ENCODE measurements at places on chromosomes 4 and X.

DNA sequence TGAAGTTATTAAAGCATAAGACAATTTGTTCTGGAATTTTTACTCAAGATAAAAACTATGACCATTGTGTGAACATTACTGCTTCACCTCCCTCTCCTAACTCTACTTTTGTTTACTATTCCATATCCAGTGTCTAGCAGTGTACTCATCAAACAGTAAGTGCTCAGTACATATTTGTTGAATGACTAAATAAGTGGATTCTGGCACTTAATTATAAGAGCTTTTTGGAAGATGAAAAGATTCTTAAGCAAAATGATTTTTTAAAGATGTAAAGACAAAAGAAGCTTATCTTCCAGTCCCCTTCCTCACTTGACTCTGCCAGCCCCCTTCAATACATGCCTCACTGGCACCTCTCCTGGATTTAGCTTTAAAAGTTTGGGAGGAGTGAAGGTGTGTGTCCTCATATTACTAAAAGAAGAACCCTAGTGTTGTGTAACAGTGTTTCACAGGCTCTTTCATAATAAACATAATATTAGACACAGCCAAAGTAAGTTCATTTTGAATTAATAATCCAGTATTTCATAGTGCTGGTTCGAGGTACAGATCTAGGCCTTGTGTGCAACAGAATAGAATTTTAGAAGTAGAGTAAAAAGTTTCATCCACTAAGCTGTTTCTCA lies 53.0 kb downstream of the GAB1 start:
- no peak for DNase-seq

GRCh38 chr4:19239565-19239964 lies 1012.1 kb upstream of the SLIT2 start:
- DNase-seq: no peak

- no peak for DNase-seq
Observed at GRCh38 chr4:94491322-94491721, 39.6 kb downstream of the PDLIM5 start.

DNA sequence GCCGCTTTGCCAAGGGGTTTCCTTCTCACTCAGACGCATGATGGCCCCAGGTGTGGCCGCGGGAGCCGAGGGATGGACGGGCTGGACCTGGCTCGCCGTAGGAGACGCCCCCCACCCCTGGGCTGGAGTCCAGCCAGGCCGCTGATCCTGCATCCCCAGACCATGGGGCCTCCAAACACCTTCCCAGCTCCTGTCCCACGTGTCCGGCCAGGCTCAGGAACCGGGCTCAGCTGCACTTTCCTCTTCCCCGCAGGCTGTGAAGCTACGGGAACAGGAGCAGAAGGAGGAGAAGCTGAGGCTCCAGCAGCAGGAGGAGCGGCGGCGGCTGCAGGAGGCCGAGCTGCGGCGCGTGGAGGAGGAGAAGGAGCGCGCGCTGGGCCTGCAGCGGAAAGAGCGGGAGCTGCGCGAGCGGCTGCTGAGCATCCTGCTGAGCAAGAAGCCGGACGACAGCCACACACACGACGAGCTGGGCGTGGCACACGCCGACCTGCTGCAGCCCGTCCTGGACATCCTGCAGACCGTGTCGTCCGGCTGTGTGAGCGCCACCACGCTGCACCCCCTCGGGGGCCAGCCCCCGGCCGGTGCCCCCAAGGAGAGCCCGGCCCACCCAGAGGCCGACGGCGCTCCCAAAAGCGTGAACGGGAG lies 9.1 kb downstream of the AKAP17A start:
- DNase-seq: no peak

- DNase-seq: no peak
Observed at GRCh38 chr4:109764376-109764775, 34.5 kb upstream of the PLA2G12A start.

- DNase-seq: no peak
Observed at GRCh38 chrX:71927040-71927439, 16.4 kb downstream of the NHSL2 start.

DNA sequence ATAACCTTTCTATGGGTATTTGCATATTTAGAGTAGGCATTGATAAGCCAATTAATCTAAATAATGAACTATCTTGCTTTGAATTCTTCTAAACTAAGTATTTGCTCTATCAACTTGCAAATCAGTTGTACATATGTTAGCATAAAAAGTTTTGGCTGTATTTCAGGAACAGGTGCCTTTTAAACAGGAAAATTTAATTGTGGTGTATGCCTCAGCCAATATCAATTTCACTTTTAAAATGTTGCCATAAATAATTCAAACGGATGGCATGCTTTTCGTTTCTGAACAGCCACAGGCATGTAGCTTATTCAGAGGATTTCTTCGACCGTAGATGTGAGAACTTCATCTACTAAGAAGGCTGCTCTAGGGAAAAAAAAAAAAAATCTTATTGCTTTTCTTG lies 99.9 kb downstream of the DCLK2 start:
- no peak for DNase-seq

GRCh38 chr4:76007089-76007862 lies at the start of gene CXCL9:
TSS of gene CXCL9 (minus strand) at chr4:76007509. CDS start at chr4:76007449, 60 bp downstream.
- DNase-seq: no peak

- DNase-seq: no peak
Observed at GRCh38 chrX:136185401-136186022, 38.2 kb downstream of the FHL1 start.

- DNase-seq: no peak
Observed at GRCh38 chr4:87717276-87718031, 67.4 kb downstream of the DMP1 start.

DNA sequence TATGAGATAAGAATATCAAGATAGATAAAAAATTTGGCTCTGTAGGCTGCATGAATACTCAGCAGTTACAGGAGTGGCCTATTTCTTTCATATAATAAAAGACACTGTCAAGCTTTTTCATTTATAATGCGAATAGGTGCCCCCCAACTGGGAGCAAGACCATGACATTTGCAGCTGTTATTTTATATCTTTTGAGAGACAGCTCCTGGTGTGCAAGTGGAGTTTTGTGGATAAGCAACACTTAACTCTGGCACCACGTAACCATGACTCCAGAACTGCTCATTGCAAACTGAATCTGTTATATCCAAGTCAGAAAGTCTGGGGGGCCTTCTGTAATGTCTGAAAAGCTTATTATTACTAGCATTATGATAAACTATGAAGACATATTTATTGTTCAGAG lies 1372.4 kb downstream of the C4orf33 start:
- no peak for DNase-seq

GRCh38 chr4:19707876-19708275 lies 543.8 kb upstream of the SLIT2 start:
- no peak for DNase-seq

DNA sequence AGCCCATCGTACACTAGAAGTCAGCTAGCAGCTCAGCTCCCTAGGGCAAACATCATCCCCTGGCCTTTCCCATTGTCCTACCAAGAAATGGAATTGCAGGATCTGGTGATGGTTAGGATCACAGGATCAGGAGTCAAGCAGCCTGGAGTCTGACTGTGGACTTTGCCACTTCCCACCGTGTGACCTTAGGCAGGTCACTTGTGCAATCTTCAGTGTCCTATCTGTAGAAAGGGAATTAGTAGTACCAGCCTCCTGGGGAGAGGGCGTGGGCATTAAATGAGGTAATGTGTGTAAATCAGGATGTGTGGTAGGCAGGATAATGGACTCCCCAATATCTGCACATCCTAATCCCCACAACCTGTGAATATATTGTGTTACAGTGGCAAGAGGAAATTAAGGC lies 38.6 kb upstream of the APLN start:
- DNase-seq: no peak

- DNase-seq: no peak
Observed at GRCh38 chrX:10042055-10042454, 74.9 kb downstream of the CLDN34 start.

- no peak for DNase-seq
Observed at GRCh38 chr4:52195869-52196268, 144.8 kb downstream of the SPATA18 start.

DNA sequence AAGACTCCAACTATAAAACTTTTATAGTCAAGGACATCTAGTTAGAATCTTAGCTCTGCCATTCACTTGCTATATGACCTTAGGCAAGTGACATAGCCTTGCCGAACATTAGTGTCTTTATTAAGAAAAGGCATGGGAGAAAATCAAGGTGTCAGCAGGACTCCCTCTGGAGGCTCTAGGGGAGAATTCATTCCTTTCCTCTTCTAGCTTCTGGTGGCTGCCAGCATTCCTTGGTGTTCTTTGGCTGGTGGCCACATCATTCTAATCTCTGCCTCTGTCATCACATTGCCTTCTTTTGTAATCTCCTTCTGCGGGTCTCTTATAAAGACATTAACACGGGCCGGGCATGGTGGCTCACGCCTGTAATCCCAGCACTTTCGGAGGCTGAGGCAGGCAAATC lies 99.8 kb downstream of the PPP1R2C start:
- no peak for DNase-seq

DNA sequence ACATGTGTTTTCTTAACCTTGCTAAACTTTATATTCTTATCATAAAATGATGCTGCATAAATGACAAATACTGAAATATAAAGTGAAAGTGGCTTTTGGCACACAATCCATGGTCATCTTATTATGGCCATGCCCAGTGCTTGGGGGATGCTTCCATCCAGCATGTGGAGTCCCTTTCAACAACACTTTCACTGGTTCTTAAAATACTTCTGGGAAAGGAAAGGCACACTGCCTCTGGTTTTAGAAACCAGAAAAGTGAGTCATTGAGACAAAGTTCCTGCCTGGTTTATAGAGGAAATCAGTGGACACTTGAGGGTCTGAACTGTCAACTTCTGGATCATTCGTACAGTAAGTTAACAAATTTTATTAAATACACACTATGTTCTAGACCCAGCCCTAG lies 248.0 kb upstream of the ADAMTS3 start:
- DNase-seq: no peak

GRCh38 chr4:110840221-110840654 lies 217.4 kb upstream of the PITX2 start:
- DNase-seq: no peak

DNA sequence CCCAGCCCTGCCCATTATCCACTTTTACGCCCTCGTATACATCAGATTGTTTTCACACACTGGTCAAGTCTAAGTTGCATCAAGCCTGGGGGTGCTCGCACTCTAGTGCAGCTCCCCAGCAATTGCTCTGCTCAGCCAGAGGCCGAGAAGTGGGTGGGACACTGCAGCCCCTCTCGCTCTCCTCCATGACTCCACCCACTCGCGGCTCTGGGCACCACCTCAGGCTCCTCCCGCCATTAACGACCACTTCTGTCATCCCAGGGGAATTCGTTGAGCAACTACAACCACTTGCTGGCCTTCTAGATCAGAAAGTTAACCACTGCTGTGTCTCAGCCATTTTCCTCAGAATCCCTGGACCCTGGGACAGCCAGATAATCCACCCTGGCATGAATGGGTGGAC lies 53.6 kb downstream of the ETNPPL start:
- no peak for DNase-seq

- DNase-seq: no peak
Observed at GRCh38 chr4:139208404-139208945, 31.5 kb upstream of the ELF2 start.

- DNase-seq: no peak
Observed at GRCh38 chrX:30680618-30681017, 27.4 kb downstream of the GK start.

DNA sequence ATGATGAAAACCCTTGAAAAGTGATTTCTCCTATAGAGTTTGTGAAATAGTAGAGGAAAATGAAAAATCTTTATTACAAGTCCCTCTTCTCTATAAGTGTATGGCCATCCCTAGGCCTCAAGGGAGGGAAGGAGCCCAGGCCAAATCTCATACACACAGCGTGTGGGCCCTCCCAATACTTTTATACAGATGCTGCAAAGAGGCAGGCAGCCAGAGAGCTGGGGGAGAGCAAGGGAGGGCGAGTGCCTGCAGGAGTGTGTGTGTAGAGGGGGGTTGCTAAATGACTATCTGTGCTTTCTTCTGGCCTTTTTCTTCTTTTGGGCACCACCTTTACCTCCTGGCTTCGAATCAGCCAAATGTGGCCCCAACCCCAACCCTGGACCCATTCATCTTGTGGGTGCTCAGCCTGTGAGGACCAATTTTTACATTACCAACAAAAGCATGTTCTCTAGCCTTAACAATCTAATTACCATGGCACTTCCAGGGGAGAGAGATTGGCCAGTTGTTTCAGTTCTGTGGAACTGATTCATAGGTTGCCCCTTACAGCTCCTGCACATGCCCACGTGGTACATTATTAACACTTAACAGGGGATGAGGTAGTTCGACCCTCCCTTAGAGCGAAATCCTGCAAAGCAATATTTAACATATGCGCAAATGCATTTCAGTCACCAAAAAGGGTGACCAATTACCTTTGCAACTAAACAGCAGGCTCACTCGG lies 2.0 kb downstream of the GPC3 start:
- no peak for DNase-seq

DNA sequence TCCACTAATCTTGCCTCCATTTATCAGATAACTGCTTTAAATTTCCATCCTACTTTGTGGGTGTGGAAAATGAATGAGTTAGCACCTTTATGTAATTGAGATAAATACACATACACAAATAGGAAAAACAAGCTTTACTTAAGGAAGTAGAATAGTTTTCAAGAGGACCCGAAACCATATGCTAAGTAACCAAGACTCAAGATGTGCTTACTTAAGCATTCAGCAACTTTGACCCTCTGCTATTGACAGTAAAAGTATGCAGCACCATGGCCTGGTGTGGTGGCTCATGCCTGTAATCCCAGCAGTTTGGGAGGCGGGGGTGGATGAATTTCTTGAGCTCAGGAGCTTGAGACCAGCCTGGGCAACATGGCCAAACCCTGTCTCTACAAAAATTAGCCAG lies 29.9 kb downstream of the RNF175 start:
- DNase-seq: no peak

GRCh38 chr4:56261027-56261426 lies 126.3 kb downstream of the AASDH start:
- no peak for DNase-seq

DNA sequence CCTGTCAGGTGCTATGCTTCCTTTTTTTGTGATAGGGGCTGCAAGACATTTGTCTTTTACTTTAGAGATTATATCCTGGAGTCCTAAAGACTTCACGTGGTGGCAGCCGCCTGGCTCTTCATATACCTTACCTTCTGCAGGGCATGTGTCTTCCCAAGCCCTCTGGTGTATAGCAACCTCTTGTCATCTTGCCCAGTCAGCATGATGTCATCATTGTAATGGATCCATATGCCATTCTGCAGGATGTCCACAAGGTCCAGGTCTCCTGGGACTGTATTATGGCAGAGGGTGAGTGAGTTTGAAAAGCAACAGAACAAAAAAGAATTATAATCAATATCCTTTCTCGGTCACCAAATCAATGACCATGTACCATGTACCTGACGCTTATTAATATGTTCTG lies 82.2 kb upstream of the SCOC start:
- DNase-seq: peak; percentile 10

DNA sequence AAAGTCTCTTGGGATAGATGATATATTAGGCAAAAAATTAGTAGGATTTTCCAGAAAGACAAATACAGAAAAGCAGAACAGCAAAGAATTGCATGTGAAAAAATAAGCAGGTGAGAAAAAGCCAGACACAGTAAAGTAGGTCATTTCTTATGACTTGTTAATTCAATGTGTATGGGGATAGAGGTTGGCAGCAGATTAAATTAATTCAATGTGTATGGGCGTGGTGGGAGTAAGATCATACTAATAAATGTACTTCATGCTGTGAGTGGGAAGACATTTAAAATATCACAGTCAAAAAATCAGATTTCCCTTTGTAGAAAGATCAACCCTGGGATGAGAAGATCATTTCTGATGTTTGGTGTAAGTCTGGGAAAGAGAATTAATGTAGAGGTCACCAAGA lies 1146.4 kb upstream of the INTU start:
- DNase-seq: no peak

Measured in DMS 273 treated with DMSO at 0.1 percent for 48 hours (cell line).